Stimulated activated CD8-positive, alpha-beta memory T cell treated with anti-CD3 and anti-CD28 coated beads, Interleukin-2, amount 100 ng/mL, for 1 hour (primary cell): ENCODE measurements at places on chromosomes 12 and 14.

- no peak for DNase-seq
These were observed 13.7 kb downstream of the CFL2 start for GRCh38 chr14:34700622-34701130.

DNA sequence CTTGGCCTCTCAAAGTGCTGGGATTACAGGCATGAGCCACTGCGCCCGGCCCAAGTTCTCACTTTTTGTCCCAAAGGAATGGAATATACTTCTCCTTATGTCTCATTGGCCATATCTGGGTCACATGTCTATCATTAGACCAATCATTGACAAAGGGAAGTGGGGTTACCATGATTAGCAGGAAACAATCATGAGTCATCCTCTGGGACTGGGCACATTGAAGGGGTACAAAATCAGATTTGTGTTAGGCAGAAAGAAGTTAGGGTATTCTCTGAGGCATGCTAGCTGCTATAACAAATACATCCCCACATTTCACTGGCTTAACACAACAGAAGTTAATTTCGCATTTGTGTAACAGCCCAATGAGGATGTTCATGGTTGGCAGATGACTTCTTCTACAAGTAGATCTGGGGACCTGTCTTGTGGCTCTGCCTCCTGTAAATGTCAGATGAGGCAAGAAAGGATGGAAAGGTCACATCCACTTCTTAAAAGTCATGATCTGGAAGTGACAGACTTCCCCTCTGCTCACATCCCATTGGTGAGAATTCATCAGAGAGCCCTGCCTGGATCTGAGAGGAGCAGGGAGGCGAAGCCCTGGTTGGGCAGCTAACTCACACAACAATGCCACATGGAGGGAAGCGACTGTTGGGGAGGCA is 3.1 kb downstream of the CCDC63 start:
- DNase-seq: no peak

DNA sequence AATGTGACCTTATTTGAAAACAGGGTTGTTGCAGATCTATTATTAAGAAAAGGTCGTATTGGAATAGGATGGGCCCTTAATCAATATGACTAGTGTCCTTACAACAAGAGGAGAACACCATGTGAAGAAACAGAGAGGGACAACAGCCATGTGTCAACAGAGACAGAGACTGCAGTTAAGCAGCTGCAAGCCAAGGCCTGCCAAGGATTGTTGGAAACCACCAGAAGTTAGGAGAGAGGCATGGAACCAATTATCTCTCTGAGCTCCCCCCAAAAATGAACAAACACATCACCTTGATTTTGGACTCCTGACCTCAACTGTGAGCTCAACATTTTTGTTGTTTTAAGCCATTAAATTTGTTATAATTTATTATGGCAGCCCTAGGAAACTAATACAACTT is 214.6 kb upstream of the PRKD1 start:
- no peak for DNase-seq

DNA sequence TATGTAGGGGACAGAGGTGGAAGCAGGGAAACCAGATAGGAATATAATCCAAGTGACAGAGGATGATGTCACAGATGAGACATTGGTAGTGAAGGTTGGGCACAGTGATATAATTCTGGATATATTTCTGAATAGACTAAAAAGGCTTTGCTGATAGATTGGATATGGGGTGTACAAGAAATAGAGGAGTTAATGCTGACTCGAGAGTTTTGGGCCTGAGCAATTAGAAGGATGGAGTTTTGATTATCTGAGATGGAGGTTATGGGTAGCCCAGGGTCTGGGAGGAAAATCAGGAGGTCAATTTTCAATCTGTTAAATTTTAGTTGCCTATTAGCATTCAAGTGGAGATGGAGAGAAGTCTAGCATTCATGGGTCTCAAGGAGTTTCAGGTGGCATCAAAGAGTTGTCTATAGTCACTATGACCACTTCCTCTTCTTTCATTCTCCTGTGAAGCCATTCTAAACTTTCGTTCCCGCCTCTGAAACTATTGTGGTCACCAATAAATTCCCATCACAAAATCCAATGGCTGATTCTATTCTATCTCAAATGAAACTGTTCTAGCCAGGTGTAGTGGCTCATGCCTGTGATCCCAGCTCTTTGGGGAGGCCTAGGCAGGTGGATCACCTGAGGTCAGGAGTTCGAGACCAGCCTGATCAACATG is 10.6 kb upstream of the ANO6 start:
- no peak for DNase-seq
